ENCODE measurements at places on chromosomes 3 and 15.

GRCh38 chr15:36632226-36632625, 52.8 kb downstream of the CDIN1 start:
- DNase-seq, result peak; percentile 61

DNA sequence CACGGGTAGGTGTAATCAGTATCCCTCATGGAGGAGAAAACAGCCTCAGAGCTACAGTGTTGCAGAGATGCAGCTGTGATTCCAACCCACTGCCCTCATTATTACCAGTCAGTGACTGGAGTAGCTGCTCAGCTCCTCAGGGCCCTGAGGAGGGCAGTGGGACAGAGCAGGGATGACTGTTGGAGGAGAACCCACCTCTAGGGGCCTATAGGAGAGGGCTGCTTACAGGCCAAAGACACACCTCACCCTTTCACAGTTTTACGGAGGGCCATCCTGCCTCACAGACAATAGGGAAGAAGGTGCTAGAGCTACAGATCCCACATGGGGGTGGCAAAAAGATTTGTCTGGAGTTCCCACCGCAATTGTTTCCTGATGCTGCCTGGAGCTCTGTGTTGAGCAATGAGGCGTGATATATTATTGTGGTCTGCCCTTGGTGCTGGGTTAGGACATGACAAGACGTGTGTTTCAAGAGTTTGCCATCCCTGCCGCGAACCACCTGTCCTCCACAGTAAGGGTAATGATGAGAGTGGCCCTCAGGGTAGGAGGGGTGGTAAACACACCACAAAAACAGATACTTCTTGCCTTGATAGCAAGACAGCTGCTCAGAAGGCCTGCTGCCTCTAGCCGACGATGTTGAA, 140.5 kb upstream of the TPM1 start:
- peak; percentile 65 for DNase-seq

- DNase-seq, result no peak
These were observed 1.9 kb upstream of the UBR1 start for GRCh38 chr15:43107751-43108150.

GRCh38 chr3:154862265-154862664, 217.9 kb upstream of the MME start:
- peak; percentile 45 for DNase-seq

DNA sequence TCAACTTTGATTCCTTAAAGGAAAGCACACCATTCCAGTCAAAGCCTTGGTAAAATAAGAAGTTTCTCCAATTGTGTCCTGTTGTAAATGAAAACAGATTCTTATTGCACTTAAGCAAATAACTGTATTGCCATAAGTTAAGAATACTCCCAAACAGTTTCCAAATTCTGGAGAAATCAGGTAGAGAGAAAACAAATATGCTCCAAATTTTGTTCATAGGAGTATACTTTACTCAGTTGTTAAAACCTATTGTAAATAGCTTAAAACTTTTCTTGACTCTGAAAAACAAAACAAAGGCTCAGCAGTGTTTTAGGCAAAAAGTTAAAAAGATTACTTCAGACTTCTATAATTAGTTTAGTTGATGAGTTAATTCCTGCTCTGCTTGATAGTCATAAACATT, 42.4 kb downstream of the LNP1 start:
- no peak for DNase-seq

GRCh38 chr3:30527720-30528119, 78.7 kb upstream of the TGFBR2 start:
- DNase-seq, result no peak

- peak; percentile 24 for DNase-seq
These were observed 37.7 kb upstream of the GNB5 start for GRCh38 chr15:52228921-52229320.

DNA sequence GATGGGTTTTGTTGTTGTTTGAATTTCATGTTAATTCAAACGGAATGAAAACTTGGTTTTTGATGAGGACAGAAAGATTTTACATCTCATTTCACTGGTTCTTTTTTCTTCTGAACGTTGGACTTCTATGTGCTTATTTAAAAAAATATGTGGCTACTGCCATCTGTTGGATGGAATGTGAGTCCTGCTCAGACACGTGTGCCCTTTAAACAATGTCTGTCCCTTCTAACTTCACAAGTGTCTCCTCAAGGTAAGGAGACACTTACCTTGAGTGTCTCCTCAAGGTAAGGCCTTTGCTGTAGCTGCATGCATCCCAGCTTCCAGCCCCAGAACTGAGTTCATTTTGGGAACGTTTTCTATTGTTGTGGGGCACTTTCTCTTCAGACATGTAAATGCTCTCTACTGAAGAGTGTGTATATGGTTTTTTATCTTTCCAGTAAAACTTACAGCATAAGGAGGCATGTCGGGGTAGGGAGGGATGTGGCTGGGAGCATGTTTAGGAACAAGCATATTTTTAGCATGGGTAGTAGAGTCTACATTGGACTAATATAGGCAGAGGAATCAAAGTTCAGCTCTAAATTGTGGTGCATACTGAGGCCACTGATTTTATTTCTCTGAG, 63.1 kb upstream of the UBE3A start:
- peak; percentile 7 for DNase-seq
